Stimulated activated CD8-positive, alpha-beta memory T cell treated with anti-CD3 and anti-CD28 coated beads, Interleukin-15, amount 100 ng/mL, for 48 hours (primary cell): ENCODE measurements at places on chromosomes 5 and 9.

DNA sequence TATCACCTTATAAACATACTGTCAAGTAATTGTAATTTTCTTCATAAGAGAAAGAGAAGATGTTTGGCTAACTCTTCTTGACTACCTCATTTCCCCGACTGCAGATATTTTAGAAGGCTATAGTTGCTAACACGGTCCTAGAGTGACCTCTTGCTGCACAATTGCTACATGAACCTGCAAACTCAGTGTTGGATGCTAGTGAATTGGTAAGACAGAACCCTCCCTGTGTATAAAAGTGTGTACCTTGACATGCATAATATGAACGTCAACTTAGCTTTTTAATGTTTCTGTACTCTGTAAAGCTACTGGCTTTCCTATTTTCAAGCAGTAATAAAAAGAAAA, 46.7 kb upstream of the CER1 start:
- no peak for DNase-seq

- DNase-seq = no peak
Measured at GRCh38 chr9:77839459-77840140, 191.5 kb upstream of the GNA14 start.

GRCh38 chr9:15357050-15357653, 50.1 kb upstream of the TTC39B start:
- peak; percentile 10 for DNase-seq

- no peak for DNase-seq
Measured at GRCh38 chr5:77250021-77250420, 39.5 kb downstream of the PDE8B start.
